Cardiac muscle cell (in vitro differentiated cells and primary cell): ENCODE measurements at places on chromosomes 12 and 14.

DNA sequence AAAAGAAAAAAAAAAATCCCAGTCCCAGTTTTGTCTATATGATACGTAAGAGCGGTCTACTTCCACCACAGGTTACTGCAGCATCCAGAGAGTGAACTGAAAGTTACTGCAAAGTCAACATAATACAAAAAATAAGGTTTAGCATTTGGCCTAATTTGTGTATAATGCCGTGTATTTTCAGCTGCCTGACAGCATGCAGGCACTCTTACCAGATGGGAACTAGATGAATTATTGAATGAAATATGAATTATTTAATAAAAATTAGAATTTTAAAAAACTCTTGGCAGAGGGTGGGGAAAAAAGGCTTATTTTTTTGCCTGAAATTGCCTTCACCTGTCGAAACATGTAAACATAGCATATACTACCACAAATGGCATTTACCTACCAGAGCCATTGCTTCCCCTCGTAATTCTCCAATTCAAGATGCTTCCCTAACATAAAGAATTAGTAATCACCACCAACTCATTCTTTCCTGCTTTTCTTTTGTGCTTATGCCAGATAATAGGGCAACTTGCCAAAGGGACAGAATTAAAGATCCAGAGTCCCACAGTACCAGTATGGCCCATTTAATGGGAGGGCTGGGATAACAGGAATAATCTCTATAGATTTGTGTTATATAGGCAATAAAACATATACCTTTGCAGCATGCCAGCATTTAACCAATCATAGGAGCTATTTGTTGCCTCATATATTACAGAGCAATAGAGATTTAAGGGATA, 31.1 kb downstream of the ATF7 start:
- no peak overlapping the region for H3K4me3 ChIP-seq
- H3K4me1 ChIP-seq = peaks cover 32% of the 10 kb centered on the region
- no peaks in the 10 kb centered on the region for H3K27me3 ChIP-seq
- no peaks in the 10 kb centered on the region for H3K36me3 ChIP-seq
- H3K27ac ChIP-seq = no peak overlapping the region

GRCh38 chr14:60632257-60632656, 17.0 kb downstream of the SIX1 start:
- peaks cover 37% of the 10 kb centered on the region for H3K27me3 ChIP-seq
- H3K27ac ChIP-seq = no peak overlapping the region
- H3K4me1 ChIP-seq = no peaks in the 10 kb centered on the region
- no peak overlapping the region for H3K4me3 ChIP-seq

DNA sequence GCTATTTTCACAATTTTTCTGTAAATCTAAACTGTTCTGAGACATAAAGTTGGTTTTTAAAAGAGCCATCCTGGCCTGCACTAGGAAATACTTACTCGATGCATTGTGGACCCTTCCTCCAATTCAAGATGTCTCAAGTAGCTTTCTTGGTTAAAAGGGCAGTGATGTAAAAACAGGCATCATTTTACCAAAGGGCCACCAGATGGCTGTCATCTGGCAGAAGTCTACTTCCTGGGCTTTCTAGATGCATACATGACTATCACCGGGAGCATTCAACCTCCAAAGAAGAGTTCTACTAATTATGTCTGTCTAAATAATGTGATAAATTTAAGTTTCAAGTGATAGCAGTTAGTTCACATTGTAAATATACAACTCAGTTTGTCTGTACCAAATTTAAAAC, 96.8 kb upstream of the FRMD6 start:
- H3K36me3 ChIP-seq = no peaks in the 10 kb centered on the region
- H3K4me1 ChIP-seq = no peaks in the 10 kb centered on the region
- no peak overlapping the region for H3K27ac ChIP-seq
- no peaks in the 10 kb centered on the region for H3K27me3 ChIP-seq
- DNase-seq = peak; percentile 27

DNA sequence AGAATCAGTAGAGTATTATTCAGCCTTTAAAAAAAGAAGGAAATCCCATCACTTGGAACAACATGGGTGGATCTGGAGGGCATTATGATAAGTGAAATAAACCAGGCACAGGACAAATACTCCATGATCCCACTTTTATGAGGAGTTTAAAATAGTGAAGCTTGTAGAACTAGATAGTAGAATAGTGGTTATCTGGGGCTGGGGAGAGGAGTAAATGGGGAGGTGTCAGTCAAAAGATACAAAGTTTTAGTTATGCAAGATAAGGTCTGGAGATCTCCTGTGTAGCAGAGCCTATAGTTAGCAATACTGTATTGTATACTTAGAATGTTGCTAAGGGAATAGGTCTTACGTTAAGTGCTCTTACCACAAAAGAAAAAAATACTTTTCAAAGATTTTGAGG, 64.9 kb downstream of the RIC8B start:
- no peaks in the 10 kb centered on the region for H3K36me3 ChIP-seq
- DNase-seq = no peak
- no peaks in the 10 kb centered on the region for H3K27me3 ChIP-seq
- peak overlapping the region; percentile 93 for H3K27ac ChIP-seq

- peaks cover 5% of the 10 kb centered on the region for H3K4me1 ChIP-seq
- no peak overlapping the region for H3K4me3 ChIP-seq
- DNase-seq = no peak
- no peak overlapping the region for H3K27ac ChIP-seq
These were observed 79.9 kb upstream of the KCNA1 start for GRCh38 chr12:4829793-4830162.

GRCh38 chr14:92511453-92512238, 1.9 kb upstream of the RIN3 start:
- peak; percentile 96 for DNase-seq
- H3K4me1 ChIP-seq = no peaks in the 10 kb centered on the region
- H3K4me3 ChIP-seq = no peak overlapping the region
- H3K27me3 ChIP-seq = peaks cover 40% of the 10 kb centered on the region
- no peak overlapping the region for H3K27ac ChIP-seq

- H3K36me3 ChIP-seq = no peaks in the 10 kb centered on the region
- H3K4me1 ChIP-seq = no peaks in the 10 kb centered on the region
- DNase-seq = no peak
- H3K27ac ChIP-seq = no peak overlapping the region
- no peaks in the 10 kb centered on the region for H3K27me3 ChIP-seq
These were observed 130.1 kb downstream of the KITLG start for GRCh38 chr12:88450136-88450535.

DNA sequence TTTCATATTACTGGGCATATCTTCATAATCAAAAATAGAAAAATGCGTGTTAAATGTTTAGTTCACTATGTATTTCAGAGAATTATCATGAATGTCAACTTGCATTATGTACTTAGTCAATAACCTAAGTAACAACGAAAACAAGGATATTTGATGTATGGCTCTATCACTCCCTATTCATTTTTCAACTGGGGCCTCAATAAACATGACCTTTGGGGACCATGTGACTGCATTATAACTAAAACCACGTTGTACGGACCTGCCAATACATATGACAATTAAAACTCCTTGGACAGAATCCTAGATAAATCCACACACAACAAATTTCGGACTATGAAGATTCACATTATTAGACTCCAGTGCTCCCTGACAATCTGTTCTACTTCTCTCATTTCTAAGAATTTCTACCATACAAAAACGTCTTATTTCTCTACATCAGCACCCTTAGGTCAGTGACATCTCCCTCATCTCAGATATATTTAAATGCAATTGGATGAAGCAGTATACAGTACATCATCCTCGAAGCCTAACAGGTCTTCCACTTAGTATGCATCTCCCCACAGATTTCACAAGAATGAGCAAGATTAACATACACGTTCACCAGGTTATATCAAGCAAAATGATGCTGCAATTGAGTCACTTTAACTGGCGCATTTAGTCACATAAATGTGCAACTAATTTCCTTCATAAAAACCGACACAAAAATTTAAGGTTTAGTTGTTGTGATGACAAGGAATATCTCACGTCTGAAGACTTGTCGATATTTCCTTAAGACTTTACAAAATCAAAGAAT, 1.5 kb downstream of the UBE2N start:
- H3K36me3 ChIP-seq = no peaks in the 10 kb centered on the region
- peak overlapping the region; percentile 89 for H3K4me3 ChIP-seq
- H3K4me1 ChIP-seq = peaks cover 7% of the 10 kb centered on the region
- no peak overlapping the region for H3K27ac ChIP-seq

GRCh38 chr12:41950455-41950854, 194.2 kb downstream of the GXYLT1 start:
- H3K4me1 ChIP-seq = no peaks in the 10 kb centered on the region
- H3K27ac ChIP-seq = no peak overlapping the region
- H3K4me3 ChIP-seq = no peak overlapping the region
- DNase-seq = no peak
- H3K36me3 ChIP-seq = no peaks in the 10 kb centered on the region

DNA sequence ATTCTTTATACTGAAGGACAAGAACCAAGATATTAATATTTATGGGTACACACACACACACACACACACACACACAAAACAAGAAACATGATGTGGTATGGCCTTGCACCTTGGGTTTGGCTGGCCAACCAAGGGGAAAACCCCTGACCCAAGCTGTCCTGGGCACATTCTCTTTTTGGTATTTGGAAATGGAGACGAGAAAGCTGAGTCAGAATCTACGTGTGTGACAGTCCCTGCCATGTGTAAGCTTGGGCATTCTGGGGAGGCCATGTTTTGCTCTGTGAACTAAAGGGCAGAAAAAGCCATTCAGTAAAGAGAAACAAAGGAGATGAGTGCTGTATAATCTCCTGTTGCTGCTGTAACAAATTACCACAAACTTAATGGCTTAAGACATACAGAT, 35.6 kb downstream of the PTGER2 start:
- no peak for DNase-seq
- no peaks in the 10 kb centered on the region for H3K27me3 ChIP-seq
- no peak overlapping the region for H3K4me3 ChIP-seq
- H3K27ac ChIP-seq = no peak overlapping the region
- H3K36me3 ChIP-seq = no peaks in the 10 kb centered on the region

DNA sequence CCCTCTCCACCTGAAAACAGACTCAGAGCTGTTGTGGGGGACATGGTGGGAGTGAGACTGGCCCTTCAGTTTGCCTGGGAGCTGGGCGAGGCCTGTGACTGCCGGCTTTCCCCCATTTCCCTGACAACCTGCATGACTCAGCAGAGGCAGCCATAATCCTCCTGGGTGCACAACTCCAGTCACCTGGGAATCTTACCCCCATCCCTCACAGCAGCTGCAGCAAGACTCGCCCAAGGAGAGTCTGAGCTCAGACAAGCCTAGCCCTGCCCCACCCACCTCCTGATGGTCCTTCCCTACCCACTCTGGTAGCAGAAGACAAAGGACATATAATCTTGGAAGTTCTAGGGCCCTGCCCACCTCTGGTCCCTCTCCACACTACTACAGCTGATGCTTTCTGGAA, 207.3 kb upstream of the ARID2 start:
- H3K27ac ChIP-seq = no peak overlapping the region
- no peak overlapping the region for H3K4me3 ChIP-seq
- no peaks in the 10 kb centered on the region for H3K4me1 ChIP-seq
- DNase-seq = no peak

GRCh38 chr12:58064666-58065065, 123.3 kb downstream of the ATP23 start:
- H3K4me1 ChIP-seq = no peaks in the 10 kb centered on the region
- no peak overlapping the region for H3K4me3 ChIP-seq
- H3K27ac ChIP-seq = no peak overlapping the region

DNA sequence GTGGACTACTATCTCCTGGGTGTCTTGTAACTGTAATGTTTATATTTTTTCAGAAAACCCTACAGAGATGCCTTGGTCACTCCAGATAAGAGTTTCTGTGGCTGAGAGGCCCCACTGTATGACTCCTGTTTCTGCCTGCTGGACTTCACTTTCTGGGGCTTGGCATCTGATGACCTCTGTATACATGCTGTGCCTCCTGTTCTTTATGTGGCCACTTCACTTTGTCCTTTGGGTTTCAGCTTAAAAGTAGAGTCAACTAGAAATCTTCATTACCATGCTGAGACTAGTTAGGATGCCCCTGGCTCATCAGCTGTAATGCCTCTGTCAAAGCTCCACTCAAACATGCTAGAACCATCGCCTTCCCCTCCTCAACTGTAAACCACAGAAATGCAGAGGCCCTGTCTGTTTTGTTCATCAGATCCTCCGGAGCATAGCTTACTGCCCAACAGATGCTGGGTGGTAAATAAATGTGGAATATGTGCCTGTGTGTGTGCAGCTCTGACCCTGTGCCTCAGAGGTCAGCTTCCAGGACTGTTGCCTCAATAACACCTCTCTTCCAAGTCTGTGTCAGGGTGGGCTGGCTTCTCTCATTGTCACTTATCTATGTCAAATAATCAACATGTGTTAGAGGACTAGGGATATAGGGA, 25.5 kb downstream of the ZNF664 start:
- peaks cover 93% of the 10 kb centered on the region for H3K4me1 ChIP-seq
- H3K4me3 ChIP-seq = no peak overlapping the region
- H3K36me3 ChIP-seq = peaks cover 4% of the 10 kb centered on the region

DNA sequence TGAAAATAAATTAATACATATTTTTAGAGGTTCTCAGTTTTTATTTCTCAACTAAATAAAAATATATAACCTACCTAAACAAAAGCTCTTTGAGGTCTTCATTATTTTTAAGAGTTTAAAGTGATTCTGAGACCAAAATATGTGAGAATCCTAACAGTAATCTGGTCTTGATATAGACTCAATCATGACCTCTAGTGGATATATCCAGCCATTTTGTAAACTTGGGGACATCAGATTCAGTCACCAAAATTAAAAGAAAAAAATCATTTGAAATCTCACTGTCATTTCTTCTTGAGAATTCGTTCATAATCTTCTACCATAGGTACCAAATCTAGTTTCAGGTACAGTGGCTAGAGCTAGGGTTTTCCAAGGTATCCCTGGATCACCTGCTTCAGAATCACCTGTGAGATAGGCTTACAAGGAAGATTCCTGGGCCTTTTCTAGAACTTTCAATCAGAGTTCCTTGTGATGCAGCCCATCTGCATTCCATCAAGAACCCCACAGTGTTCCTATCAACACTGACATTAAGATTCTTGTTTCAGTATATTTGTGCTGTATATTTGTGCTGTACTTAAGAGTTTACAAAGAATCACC, 214.9 kb downstream of the ADAMTS20 start:
- H3K27me3 ChIP-seq = no peaks in the 10 kb centered on the region
- no peaks in the 10 kb centered on the region for H3K36me3 ChIP-seq
- peak; percentile 42 for DNase-seq

GRCh38 chr12:106747973-106748436, 26.5 kb upstream of the RIC8B start:
- no peak overlapping the region for H3K27ac ChIP-seq
- no peak for DNase-seq
- no peak overlapping the region for H3K4me3 ChIP-seq
- H3K27me3 ChIP-seq = no peaks in the 10 kb centered on the region
- no peaks in the 10 kb centered on the region for H3K36me3 ChIP-seq
